GM13977 (cell line): ENCODE measurements at places on chromosomes 7 and 10.
A peak's percentile ranks its signal among the peaks of the same experiment; 100 is the strongest.

- no peak for DNase-seq
These were observed 25.1 kb downstream of the CRHR2 start for GRCh38 chr7:30657131-30657530.

- no peak for DNase-seq
These were observed 3.3 kb upstream of the ABLIM1 start for GRCh38 chr10:114661212-114661880.

GRCh38 chr10:36423821-36424248 lies 701.6 kb upstream of the ANKRD30A start:
- DNase-seq: no peak

DNA sequence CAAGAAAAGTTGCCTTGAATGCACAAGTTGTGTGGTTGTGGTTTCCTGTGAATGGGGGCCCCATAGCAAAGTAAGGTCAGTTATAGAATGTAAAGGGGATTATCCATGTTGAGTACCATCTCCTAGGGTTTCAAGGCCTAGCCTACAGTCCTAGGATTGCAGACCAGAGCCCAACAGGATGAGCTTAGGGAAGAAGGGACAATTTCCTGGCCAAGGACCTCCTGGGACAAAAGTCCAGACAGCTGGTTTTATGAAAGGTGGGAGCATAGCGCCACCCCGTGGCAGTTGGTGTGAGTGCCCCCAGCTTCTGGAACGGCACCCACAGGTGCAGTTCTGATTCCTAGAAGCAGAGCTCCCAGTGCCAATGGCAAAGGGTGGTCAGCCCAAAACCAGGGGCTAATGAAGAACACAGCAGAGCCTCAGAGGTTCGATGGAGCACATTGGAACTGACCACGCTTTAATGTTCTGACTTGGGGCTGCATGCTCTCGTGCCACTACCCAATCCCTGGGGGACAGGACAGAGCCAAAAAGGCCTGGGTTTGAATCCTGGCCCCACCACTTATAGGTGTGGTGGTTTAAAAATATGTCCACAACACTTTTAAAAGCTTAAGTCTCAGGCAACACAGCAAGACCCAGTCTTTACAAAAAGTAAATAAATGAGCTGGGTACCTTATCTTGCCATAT lies 25.8 kb upstream of the TMEM120A start:
- peak; percentile 77 for DNase-seq

DNA sequence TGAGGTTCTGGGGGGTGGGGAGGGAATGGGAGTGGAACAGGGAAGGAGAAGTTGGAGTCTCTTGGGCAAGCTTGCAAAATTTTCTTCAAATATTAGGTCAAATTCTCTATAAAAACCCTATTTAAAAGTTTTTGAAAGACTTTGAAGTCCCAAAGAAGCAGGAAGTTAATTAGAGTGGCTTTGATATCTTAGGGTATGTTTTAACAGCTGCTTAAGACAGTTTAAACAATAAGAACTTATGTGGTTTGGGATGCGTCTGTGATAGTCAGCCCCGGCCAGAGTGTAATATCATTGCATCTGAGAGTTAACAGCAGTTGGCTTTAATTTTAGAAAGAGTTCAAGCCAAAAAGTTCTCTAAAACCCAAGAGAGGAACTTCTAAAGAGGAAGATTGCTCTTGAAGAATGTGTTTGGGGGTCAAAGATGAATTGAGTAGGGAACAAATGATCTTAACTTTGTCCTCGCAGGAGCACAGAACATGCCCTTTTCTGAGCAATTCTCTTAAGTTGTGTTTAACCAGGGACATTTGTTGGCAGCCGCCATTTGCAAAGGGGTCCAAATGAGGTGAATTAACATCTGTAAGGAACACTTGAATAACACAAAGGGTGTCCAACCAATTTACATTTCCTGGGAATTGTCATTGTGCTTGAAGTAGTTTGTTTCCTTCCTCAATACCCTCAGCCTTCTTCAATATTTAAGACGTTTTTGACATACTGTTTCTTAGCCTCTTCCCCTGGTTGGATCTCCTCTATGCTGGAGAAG lies 182.4 kb downstream of the PTEN start:
- no peak for DNase-seq

GRCh38 chr10:29273478-29273877 lies 15.4 kb upstream of the LYZL1 start:
- no peak for DNase-seq

- no peak for DNase-seq
These were observed 58.3 kb upstream of the NKX6-2 start for GRCh38 chr10:132844069-132844809.

DNA sequence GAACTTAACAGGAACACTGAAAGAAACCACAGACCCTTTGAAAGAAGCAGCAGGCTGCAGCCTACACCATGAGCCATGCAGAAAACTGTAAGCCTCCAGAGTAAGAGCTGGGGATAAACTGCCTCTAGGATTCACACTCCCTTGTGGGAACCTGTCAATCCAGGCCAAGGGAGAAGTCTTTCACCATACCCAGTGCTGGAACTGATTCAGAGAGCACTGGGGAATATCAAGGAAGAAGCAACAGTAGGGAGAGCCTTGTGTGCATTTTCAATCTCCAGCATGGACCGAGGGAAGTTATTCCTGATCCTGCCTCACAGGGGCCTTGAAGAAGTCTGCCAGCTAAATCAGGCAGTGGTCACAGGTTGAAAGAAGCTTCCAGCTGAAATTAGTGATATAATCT lies 282.2 kb downstream of the AGMO start:
- no peak for DNase-seq

- peak; percentile 67 for DNase-seq
These were observed 65.0 kb downstream of the DNAJC12 start for GRCh38 chr10:67772894-67773511.
